Activated CD8-positive, alpha-beta memory T cell treated with anti-CD3 and anti-CD28 coated beads for 4 hours (primary cell): ENCODE measurements at places on chromosomes 1 and 21.

GRCh38 chr1:236429715-236430274 is 35.7 kb downstream of the EDARADD start:
- DNase-seq: no peak

DNA sequence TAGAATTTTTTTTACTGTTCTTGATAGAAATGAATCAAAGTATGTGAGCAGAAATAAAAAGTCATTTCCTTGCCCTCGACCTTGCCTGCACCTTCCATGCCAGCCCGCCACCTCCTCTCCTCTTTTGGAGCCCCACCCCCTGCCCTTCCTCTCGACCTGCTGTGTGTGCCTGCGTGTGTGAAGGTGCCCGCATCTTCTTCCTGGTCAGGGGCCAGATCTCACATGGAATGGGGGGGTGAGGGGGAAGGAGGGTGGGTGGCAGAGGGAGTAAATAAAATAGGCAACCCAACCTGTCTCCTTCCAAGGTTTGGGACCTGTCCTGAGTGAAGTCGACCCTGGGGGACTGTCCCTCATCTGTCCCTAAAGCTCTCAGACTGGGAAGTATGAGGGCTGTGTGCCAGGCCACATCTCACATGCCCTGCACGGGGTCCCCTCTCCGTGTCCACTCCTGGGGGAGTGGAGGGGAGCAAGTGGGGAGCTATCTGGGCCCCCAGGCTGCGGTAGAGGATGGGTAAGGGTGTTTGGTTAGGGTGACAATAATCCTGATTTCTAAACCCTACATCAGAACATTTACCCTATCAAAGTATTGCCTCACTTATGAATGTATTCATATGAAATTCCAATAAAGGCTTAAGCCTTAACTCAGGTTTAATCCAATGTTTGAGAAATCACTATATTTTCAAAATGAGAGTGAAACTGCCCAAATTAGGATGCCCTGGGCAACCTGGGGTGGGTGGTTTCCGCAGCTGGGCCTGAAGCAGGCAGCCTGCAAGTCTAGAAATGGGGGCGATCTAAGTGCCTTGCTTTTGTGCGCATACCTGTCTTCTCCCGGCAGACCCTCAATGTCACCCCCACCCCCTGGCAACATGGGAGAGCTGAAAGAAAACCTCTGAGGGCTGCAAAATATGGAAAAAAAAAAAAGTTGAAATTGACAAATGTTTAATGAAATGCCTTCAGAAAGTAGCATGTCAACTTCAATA is 15.4 kb downstream of the AMPD2 start:
- DNase-seq: no peak

GRCh38 chr1:200921571-200922110 is 26.9 kb downstream of the INAVA start:
- DNase-seq: no peak

- DNase-seq: no peak
Measured at GRCh38 chr1:173222149-173223030, 15.3 kb upstream of the TNFSF4 start.

- no peak for DNase-seq
Measured at GRCh38 chr21:41686664-41687063, 80.2 kb downstream of the RIPK4 start.

GRCh38 chr1:195763146-195763906 is 844.9 kb downstream of the KCNT2 start:
- DNase-seq: no peak
